NCI-H1048 (cell line): ENCODE measurements at places on chromosomes 6 and 20.

DNA sequence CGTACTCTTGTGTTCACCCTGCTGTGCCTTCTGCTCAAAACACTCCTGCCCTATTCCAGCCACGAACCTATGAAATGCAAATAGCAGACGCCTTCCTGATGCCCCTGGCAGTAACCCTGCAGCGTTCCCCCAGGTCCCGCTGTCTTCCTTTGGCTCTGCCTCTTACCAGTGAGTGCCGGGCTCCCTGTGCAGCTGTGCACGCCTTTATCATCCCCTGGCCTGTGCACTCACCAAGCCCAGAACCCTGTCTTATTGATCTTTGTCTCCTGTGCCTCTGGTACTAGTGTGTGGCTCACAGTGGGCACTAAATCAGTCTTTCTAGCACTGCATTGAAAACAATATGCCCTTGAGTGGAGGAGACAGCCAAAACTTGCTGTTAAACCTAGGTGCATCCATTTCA, 19.7 kb downstream of the ZDHHC14 start:
- DNase-seq = no peak

DNA sequence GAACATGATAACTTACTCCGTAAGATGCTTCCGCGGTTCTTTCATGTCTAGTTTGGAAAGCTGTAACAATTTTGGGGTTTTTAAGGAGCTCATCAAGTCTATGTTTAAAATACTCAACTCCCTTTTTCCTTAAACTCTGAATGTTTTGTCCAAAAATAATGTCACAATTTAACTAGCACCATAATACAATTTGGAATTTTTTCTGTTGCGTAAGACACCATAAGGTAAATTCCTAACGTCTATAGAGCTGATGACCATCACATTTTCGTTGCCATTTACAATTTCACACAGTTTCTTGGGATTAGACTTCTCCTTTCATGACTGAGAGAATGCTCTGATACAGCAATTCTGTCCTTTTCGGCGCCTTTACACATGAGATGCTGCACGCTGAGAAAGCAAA, 26.7 kb upstream of the FOXF2 start:
- DNase-seq = no peak

DNA sequence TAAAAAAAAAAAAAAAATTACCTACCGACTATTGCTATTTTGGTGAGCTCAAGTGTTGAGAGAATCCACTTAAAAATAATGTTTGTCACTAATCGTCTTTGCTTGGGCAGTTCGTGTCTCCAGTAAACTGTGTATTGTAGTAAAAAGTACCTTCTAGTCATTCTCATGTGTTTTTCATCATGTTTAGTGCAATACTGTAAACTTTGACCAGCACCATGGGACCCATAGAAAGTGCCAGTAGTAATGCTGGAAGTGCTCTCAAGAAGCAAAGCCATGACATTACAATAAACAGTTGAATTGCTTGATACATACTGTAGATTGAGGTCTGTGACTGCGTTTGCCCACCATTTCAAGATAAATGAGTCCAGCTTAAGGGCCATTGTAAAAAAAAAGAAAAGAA, 395.2 kb downstream of the BCKDHB start:
- DNase-seq = no peak

- no peak for DNase-seq
Measured at GRCh38 chr20:3209946-3210317, 634 bp downstream of the ITPA start.

- DNase-seq = no peak
Measured at GRCh38 chr6:53360093-53360912, 11.6 kb upstream of the ELOVL5 start.

GRCh38 chr20:37280403-37280802, 9.1 kb upstream of the MANBAL start:
- no peak for DNase-seq

GRCh38 chr20:8414586-8415274, 282.7 kb downstream of the PLCB1 start:
- DNase-seq = no peak

DNA sequence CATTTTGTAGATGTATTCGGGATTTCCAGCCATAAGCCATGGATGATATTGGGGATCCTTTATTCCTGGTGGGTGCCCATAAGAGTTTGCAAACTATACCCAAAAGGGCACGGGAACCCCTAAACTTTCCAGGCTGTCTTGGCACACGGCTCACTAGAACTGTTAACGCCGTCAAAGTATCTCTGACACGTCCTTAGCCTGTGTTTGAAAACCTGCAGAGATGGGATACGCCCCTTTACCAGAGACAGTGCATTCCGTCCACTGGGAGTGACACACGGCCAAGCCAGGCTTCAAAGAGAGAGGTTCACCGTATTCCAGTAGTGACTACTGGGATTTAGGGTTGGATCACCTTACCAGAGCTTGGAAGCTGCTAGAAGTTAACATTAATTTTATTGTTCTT, 95.0 kb downstream of the THBS2 start:
- no peak for DNase-seq

GRCh38 chr20:62955519-62956386, 3.2 kb downstream of the SLC17A9 start:
- no peak for DNase-seq

DNA sequence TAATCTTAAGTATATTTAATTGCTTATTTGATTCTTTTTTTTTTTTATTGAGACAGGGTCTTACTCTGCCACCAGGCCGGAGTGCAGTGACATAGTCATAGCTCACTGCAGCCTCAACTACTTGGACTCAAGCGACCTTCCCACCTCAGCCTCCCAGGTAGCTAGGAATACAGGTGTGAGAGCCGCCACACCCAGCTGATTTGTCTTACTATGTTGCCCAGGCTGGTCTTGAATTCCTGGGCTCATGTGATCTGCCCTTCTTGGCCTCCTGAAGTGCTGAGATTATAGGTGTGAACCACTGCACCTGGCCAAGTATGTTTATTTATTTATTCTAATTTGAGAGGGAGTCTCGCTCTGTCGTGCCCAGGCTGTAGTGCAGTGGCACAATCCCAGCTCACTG, 38.2 kb downstream of the PTPN1 start:
- no peak for DNase-seq

- no peak for DNase-seq
Measured at GRCh38 chr6:166610069-166610468, 17.0 kb downstream of the RPS6KA2 start.

DNA sequence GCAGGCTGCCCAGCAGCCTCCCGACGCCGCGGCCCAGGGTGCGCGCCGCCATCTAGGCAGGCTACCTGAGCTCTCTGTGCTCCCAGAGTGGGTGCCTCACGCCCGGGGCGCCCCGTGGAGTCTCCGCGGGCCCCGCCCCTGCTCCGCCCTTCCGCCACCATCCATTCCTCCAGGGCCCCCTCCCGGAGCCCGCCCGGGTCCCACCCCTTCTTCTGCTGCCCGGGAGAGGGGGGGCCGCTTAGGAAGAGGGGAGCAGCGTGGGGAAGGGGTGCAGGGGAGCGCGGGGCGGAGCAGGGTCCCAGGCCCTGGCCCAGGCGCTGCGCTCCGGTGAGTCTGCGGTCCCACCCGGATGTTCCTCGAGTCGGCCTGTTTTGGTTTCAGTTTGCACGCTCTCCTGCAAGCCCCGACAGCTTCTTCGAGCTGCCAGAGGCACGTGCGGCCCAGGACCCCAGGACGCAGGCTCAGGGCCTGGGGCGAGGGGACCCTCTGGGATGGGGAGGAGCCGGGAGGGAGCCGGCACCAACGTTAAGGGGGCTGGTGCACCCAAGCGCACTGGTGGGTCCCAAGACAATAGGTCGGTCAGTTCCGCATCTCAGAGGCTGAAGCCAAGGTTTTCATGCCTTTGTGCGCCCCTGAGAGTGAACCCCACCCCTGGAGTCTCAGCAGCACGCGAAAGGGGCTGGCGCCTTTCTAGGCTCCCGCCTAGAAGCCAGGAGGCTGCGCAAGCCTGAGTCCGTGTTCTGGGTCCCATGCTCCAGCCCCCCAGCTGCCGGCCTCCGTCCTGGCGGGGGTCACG, at the start of gene ACSS1:
Gene ACSS1 (minus strand): TSS at position 89 of the 796 bp plus-strand sequence. CDS start 37 bp downstream, at position 52.
- DNase-seq = no peak

GRCh38 chr6:111725446-111726112, 119.9 kb upstream of the TRAF3IP2 start:
- DNase-seq = no peak

DNA sequence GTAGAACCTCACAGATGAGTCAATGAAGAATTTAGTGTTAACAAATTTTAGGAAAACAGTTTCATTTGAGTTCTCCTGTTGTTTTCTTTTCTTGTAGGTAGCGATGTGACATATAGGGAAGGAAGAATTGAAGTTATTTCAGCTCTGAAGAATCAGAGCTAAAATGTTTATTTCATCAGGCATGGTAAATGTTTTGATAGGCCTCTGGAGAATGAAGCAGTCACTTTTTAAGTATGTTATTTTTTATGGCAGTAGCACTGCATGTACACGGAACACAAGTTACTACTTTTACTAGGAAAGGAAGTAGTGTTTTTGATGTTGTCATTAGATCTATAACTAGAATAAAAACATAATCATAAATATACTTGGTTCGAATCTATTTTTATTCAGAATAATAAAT, 1357.3 kb upstream of the CITED2 start:
- DNase-seq = no peak

DNA sequence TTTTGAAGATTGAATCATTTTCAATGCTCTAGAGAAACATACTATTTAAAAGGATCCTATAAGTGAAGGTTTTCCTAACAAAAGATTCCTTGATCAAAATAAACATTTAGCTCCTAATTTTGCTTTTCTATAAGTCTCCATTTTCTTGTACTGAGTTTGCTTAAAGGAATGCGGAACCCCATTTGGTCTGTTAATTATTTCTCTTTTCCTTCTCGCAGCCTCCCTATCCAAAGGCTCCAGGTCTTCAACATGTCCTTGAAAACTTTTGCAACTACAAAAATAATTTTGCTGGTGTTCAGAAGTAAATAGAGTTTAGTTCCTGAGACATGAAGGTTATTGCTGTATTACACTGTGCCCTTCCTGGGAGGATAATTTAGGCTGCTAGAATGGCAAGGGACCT, 8.3 kb upstream of the NPEPL1 start:
- DNase-seq = no peak

DNA sequence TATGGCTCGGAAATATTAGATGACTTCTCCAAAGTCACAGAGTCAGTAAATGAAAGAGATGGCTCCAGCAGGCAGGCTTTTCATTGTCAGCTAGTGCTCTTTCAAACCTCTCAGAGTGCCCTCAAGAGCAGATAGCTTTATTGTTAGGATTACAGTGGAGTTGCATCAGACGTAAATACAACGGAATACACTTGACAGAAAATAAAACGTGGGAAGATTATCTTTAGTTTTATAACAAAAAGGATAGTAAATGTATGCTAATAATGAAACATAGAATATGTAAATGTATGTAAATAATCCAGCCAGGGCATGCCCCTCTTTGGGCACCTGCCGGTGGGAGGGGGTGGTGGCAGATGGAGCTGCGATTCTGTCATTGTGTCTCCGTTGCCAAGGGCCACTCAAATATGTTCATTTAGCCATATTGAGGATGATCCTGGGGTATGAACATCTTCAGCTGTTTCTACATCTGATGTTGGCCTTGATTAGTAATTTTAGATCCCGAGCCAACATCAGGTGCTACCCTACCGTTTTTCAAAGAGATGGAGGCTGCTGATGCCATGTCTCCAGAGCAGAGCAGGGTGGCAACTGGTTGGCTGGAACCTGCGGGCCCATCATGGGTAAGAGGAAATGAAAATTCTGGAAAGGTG, 358.3 kb upstream of the SULF2 start:
- DNase-seq = no peak

DNA sequence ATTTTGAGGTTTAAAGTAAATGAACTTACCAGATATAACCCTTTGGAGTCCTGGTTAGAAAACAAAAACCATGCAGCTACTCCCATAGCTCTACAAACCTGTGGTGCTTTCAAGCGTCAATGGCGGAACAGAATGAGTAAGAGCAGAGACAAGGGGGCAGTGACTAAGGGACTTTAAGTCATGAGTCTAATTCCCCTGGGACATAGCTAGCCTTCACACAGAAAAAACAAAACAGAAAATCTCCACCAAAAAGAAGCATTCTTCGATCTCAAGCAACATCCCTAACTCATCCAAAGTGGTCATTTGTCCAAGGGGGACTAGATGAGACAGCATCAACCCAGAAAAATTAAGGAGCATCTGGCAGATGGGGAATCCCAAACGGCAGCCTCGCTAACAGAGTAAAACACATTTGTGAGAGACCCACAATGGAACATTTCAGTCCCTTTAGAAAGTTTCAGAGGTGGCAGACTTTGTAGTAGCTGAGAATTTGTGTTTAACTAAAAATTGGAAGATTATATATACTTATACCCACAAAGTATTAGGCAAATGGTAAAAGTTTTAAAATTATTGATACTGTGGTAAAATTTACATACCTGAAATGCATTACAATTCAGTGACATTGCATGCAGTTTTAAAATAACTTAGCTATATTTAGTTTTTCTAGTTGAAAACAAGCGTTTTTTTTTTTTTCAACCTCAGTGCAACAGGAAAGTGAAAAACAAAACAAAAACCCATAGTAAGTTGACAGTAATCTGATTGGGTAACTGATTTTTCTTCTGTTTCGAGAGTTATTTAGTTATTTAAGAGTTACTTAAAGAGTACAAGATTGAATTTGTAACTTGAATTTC, 67.5 kb downstream of the KCNQ5 start:
- no peak for DNase-seq

- DNase-seq = no peak
Measured at GRCh38 chr6:3208775-3209113, 18.7 kb downstream of the TUBB2B start.

- no peak for DNase-seq
Measured at GRCh38 chr6:130890521-130890971, 63.3 kb downstream of the SMLR1 start.

- DNase-seq = no peak
Measured at GRCh38 chr6:128068119-128068479, 167.2 kb upstream of the THEMIS start.

DNA sequence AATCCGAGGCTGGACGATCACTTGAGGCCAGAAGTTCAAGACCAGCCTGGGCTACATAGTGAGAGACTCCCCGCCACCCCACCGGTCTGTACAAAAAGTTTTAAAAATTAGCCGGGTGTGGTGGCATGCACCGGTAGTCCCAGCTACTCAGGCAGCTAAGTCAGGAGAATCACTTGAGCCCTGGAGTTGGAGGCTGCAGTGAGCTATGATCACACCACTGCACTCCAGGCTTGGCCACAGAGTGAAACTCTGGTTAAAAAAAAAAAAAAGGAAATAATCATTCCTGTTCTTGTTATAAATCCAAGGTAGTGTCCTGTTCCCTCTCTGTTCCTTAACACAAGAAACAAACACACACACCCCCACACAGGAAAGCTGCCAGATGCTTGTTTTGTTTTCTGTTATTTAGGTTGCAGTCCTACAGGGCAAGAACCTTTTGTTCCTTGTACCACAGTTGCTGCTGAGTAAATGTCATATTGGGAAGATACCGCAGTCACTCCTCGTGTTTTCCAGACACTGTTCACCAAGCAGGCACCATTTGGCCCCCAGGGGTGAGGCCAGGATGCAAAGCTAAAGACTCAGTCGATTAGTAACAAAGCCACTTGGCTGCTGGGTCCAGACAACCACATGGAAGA, 28.9 kb downstream of the ASIP start:
- DNase-seq = no peak

DNA sequence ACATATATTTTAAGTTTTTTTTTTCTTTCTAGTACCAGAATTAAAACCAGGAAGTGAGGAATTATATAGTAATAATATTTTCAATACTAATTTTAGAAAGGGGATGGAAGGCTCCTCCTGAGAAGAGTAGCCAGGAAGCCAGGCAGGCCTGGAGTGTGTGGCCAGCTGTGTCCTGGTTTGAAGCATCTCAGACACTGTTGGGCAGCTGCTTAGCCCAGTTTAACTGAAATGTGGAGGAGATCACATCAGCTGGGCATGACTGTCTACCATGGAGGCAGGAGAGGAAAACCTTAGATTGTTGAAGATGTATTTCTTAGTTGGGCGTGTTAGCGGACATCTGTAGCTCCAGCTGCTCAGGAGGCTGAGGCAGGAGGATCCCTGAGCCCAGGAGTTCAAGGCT, 142.2 kb downstream of the ARID1B start:
- no peak for DNase-seq
